ENCODE measurements at places on chromosomes 2 and 18.
A peak's percentile ranks its signal among the peaks of the same experiment; 100 is the strongest.

DNA sequence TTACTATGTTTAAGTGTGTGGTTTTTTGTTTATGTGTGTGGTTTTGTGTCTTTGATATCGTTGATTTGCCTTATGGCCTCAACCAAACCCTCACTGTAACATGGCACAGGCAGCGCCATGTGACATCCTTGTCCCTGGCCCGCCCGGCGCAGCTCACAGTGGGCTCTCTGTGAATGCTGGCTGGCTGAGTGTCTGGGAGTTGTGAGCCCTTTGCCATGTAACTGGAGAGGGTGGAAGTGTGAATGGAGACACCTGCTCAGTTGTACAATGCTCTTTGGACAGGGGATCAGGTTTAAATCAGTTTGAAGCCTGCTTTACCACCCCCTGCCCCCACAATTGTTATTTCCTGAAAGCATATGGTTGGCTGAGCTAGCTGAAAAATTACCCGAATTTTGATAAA, 41.8 kb downstream of the TCF7L1 start:
- DNase-seq = no peak

GRCh38 chr18:59957957-59958356, 58.2 kb downstream of the PMAIP1 start:
- peak; percentile 63 for DNase-seq

DNA sequence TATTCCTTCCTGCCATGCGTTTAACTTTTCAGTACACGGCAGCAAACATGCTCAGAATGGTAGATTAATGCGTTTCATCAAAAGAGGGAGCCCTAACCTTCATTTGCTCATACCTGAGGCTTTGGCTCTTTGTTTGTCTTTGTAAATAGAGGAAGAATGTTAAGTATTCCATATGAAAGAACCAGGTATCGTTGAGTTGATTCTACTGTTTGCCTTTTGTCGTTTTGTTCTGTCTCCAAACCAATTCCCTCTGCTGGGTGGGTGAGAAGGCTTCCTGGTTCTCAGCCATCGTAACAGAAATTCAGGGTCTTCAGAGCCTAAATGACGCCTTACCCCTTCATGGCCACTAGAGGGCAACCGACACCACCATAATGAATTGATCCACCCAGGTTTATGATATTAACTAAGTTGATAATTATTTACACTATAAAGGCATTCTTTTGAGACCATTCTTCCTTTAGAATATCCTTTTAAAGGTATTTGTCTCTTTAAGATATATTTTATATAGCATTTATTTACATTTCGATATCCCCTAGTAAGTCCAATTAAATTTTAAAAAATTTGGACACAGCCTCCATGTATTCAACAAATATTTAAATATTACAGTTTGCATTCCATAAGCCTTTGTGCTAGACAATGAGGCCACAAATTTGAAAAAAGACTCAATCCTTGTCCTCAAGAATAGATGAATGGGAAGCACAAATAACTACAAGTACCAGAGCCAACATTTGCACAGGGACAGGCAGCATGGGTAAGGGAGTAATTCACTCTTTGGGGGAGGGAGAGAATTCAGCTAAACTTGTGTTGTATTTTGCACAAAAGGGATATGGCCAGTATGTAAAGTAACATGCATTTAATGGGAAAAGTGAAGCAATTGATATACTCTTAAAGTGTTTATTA, 48.1 kb downstream of the TIMM21 start:
- DNase-seq = peak; percentile 36

DNA sequence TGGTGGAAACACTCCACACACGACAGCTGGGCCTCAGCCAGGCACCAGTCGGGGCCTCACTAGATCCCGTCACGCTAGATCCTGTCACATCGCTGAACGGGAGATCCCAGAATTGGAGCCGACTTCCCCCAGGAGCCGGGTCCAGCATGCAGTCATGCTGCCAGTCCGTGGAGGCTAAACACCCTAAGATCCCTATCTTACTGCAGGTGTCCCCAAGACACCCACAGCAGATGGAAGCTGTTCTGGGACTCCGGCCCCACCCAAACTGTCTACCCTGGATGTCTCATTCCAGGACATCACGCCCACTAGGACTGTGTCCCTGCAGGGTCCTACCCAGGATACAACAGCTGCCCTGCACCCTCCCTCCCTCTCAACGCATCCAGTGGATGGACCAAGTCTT, 23.4 kb downstream of the ZNF516 start:
- no peak for DNase-seq

- DNase-seq = no peak
Observed at GRCh38 chr2:182228073-182228473, 198.8 kb downstream of the PDE1A start.

DNA sequence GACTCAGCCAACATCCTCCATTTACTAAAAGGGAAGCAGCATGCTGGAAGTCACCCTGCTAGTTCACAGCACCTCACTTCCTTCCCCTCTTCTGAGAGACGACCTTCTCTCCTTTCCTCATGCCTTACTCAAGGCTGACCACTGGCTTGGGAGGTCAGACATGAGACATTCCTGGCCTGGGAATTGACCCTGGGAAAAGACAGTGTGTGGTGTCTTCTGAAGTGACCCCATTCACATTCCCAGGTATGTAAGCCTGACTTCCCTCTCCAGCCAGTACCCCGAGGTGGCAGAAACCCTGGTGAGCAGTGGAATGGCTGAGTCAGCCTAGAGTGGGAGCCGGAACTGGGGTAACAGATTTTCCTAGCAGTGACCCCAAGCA, 92.4 kb downstream of the PLB1 start:
- DNase-seq = no peak

DNA sequence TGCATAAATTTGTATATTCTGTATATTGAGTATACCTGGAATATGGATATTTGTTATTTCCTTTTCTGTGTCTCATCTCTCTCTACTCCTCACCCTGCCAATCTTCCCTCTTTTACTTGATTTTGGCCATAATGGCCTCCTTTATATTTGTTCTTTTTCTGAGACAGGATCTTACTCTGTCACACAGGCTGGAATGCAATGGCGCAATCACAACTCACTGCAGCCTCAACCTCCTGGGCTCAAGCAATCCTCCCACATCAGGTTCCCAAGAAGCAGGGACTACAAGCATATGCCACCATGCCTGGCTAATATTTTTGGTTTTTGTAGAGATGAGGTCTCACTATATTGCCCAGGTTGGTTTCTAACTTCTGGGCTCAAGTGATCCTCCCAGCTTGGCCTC, 30.5 kb downstream of the PREPL start:
- DNase-seq = no peak

DNA sequence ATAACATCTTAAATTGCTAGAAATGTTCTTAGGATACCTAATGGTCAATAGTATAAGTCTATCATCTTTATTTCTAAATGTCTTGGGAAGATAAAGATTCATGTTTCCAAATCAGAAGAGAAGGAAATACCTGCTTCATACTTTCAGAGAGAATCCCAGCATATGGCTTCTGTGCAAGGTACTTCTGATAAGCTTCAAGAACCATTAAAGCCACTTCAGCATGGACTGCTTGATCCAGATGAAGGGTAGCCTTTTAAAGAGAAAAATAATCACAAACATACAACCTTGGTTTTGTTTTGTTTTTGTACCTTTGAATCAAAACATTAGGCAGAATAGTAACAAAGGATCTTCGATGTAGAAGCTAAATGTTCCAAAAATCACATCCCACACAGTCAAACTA, 44.0 kb downstream of the EPG5 start:
- DNase-seq = no peak

DNA sequence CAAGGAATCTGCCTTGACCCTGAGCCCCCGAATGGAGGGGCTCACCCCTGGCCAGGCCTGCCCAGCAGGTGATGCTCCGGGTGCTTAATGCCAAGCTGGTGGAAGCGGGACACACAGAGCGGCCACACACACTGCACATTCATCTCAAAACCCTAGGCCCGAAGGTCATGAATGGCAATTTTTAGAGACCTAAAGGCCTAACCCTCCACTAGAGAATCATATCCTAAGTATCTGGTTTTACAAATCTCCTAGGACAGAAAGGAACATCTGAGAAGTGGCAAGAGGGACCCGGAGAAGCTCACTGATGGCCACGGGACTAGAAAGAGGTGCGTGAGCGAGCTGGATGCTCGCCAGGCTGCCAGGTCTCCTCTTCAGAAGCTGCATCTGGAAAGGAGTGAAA, 38.3 kb downstream of the ST3GAL5 start:
- DNase-seq = no peak

DNA sequence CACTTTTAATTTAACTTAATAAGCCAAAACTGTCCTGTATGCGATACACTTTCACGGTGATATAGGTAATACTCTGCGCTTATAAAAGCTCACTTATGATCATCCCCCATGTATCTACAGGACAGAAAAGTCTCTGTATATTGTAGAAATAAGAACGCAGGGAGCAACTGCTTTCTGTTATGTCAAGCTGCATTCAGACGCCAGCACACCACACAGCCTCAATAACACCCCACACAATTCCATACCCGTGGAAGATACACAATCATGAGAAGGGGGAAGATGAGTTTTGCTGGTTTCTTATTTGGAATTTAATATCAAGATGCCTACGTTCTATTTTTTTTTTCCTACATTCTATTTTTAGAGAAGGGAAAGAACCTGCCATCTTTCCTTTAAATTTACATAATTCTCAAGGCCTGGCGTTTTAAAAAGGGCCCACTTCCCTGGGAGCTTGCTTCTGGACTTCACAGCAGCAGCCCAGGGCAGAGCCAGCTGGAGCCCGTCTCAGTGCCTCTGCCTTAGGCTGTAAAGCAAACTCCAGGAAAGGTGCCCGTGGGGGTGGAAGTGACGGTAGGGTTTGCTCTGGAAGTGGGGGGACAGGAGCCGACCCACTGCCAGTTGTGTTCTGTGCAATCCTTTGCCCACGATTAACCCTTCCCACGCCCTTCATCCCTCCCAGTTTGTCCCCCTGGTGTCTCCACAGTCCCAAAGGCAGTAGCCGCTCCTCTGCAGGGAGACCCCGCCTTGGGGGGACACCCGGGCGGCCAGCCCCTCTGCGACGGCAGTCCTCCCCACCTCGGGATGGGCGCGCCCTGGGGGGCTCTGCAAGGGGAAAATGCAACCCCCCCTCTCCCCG, 5.3 kb downstream of the PTGR3 start:
- peak; percentile 14 for DNase-seq

- peak; percentile 95 for DNase-seq
Observed at GRCh38 chr2:172552547-172553291, 3.2 kb upstream of the PDK1 start.

DNA sequence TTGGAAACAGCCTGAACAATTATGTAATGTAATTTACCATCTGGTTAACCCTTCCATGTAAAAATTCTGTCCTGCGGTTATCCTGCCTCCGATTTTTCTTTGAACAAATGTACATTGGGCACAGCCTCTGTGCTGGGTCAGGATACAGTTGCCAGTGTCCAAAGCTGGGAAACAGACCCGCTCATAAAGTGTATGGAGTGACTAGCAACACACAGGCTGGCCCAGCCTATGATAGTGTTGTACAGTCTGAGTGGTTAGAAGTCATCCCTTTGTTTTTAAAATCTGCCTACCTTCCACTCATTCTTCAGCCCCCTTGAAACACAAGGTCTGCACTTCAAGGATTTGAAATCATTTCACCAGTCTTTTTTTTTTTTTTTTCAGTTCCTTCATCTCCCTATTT, 50.1 kb downstream of the FEZ2 start:
- DNase-seq = no peak

- DNase-seq = no peak
Observed at GRCh38 chr2:59342166-59342565, 1101.0 kb upstream of the FANCL start.

DNA sequence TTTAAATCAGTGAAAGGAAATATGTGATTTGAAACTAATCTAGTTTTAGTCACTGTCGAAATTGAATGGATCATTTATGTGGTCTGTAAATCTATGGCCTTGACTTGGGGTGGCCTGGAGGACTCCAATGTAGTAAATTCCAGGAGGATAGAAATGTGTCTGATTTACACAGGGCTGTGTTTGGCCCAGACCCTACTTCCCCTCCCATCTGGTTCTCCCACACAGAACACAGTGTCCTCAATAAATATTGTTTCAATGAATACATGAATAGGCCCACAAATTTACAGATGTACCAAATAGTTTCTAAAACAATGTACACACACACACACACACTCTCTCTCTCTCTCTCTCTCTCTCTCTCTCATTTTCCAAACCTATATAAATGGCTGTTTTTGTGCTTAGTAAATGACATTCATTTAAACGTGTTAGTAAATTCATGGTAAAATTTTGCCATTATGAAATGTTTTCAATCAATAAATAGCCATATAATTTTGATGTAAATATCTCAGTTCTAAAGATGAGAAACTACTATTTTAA, 1.9 kb downstream of the CCDC68 start:
- no peak for DNase-seq

DNA sequence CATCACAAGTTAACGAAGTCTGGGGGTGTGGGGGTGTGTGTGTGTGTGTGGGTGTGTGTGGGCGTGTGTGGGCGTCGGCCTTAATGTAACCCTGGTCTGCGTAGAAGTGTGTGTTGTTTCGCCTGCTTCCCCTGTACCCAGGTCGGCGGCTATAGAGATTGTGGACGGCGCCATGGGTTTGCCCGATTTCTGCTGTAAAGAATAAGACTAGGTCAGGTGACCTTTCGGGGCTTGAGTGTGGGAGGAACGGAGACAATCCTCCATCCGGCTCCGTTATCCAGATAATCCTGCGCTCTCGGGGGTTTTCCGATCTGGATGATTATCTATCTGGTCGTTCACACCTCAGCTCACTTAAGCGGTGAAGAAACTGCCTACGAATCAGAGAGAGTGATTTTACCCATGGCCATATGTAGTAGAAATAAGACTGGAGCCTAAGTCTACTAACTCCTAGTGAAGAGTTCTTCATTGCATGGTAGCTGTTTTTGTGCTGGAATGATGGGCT, 543 bp downstream of the HADHB start:
- DNase-seq = peak; percentile 16

- no peak for DNase-seq
Observed at GRCh38 chr18:22257022-22257543, 87.7 kb downstream of the GATA6 start.

GRCh38 chr2:74447230-74447999, 5.7 kb upstream of the RTKN start:
- no peak for DNase-seq

DNA sequence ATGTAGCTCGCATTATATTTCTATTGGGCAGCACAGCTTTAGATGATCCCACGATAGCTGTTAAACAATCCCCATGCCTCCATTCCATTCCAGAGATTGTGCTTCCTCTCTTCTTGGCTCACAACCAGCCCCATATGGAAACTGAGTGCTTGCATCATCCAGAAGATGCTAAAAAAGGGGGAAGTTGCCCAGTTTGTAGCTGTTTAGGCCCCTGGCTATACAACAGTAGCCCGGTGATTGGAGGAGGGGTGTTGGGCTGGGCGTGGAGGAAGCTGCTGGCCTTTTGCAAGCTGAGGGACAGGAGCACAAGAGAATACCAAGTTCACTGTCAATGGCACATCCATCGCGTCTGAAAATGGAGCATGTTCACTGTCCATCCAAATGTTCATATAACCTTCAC, 360.2 kb downstream of the ALK start:
- DNase-seq = no peak

DNA sequence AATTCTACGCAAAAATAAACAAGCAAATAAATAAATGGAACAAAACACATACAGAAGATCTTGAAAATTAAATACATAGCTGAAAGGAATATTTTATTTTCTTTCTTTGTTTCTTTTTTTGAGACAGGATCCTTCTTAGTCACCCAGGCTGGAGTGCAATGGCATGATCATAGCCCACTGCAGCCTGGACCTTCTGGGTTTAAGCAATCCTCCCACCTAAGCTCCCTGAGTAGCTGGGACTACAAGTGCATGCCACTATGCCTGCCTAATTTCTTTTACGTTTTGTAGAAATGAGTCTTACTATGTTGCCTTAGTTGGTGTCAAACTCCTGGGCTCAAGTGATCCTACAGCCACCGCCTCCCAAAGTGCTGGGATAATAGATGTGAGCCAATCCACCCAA, 44.6 kb upstream of the ACTR3 start:
- no peak for DNase-seq

Measured in astrocyte (in vitro differentiated cells and primary cell).